ENCODE measurements at places on chromosomes 2 and 18.

DNA sequence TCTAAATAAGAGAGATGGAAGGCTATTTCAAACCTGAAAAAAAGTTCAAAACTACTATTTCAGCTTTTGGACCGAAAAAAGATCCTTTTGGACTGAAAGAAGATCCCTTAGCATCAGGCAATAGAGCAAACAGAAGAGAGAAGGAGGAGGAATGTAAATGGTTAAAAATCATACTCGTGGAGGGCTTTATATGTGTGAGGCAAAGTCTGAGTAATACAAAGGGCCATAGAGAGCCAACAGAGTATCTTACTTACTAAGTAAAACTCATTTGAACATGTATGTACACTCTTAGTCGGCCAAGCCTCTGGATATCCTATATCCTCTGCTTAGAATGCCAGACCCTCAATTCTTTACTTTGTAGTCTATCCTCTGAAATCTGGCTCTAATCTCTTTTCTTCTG is 55.7 kb downstream of the ITSN2 start:
- no peak for DNase-seq

DNA sequence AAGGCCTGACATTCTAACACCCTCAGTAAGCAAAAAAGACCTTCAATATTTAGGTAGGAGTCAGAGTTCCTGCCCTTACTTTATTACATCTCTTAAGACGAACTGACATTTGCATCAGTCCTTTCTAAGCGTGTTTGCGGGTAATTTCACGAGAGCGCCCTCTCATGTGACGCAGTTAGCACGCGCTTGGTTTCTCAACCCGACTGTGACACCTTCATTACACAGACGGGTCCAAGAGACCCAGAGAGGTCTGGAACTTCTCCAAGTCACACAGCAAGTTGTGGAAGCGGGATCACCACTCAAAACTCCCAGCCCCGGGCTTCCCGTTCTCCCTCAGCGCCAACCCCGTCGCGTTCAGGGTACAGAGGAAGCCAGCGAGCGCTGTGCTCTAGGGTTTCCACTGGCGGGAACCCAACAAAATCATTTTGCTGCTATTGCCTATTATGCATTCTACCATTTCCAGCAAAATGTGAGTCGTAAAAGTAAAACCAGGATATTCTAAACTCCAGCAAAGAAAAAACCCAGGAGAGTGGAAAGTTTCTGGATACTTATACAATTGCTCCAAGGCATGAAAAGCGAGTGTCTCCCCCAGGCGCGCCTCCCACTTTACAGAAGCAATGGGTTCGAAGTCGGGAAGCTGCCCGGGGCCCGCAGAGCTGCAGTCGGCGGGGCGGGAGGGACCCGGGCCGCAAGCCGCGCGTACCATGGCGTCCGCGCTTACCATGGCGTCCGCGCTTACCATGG is 601 bp downstream of the ENOSF1 start:
- peak; percentile 26 for DNase-seq

DNA sequence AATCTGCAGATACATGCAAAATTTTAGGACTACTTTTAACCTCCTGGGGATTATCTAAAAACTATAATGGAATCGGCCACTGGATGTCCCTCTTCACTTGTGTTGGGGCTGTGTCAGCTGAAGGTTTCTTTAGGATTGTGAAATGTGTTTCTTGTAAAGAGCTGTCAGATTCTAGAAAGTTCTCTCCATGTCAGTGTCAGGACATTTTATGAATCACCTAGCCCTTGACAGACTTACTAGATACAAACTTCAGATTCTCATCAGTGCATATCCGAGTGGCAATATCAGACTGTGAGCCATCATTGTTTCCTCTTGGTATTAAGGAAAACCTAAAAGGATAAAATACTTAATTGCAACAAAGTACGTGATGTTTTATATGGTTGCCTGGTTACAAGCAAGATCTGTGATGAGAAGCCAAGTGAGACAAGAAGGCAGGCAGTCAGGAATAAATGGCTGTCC is 107.3 kb downstream of the CPS1 start:
- DNase-seq, result no peak

DNA sequence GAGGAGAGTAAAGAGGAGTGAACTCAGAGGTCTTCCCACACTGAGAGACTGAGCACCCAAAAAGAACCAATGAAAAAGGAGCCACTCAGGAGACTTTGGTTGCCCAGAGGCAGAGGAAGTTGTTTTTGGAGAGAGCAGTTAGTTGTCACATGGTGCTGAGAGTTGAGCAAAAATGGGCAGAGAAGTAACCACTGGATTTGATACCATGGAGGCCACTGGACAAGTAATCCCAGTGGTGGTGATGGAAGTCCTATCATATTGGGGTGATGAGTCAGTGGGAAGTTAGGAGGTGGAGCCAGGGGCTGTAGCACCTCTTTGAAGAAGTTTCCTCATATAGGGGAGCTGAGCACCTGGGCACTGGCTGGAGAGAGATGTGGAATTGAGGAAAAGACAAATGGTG is 235.8 kb downstream of the TPGS2 start:
- DNase-seq, result no peak

DNA sequence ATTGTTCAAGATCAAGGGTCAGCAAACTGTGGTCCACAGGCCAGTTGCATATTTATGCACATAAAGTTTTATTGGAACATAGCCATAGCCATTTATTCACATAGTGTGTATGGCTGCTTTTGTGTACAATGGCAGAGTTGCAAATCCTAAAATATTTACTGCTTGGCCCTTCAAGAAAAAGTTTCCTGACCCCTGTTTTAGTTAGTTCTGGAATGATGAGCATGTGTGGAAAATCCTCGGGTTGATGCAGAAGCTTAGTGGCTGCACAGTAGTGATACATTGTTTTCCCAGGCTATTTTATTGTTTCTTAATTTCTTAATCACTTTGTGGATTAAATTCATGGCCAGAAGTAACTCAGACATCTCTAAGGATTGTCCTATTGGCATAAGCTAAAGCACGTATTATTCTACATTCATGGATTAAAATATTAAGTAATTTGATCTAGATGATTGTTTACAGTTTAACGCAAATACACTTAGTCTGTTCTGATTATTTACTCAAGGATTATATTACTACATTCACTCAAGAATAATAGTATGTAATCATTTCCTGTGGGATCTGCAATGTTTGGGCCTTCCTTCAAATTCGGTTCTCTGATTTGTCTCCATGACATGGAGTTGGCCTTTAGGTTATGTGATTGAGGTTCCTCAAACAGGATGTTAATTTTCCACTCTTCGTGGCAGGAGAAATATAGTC is 165.5 kb downstream of the TMEM247 start:
- DNase-seq, result no peak

DNA sequence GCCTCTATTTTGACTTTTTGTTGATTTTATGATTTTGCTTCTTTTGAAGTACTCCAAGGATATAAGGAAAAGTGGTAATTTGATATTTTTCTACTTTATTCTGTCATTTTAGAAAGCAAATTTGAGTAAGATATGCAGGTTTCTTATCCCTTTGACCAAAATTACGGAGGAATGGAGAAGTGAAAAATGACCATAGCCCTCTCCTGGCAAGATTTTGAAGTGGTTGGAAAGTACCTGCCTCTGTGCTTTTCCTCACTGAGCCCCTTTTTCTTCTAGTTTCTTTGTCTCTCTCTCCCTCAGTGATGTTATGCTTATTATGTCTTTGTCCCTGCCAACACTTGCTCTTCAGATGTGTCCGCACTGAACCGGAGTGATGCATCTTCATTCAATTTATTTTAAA is 898.1 kb downstream of the EPHA4 start:
- no peak for DNase-seq

GRCh38 chr2:217791551-217791950 is 211.2 kb downstream of the TNS1 start:
- no peak for DNase-seq

- no peak for DNase-seq
These were observed 16.2 kb downstream of the PARD6G start for GRCh38 chr18:80231151-80231550.
